Mucosa of gallbladder (tissue), 1 donor: ENCODE measurements at places on chromosomes 1 and 21.

- DNase-seq, result no peak
Measured at GRCh38 chr1:74933500-74933899, 200.5 kb downstream of the TYW3 start.

DNA sequence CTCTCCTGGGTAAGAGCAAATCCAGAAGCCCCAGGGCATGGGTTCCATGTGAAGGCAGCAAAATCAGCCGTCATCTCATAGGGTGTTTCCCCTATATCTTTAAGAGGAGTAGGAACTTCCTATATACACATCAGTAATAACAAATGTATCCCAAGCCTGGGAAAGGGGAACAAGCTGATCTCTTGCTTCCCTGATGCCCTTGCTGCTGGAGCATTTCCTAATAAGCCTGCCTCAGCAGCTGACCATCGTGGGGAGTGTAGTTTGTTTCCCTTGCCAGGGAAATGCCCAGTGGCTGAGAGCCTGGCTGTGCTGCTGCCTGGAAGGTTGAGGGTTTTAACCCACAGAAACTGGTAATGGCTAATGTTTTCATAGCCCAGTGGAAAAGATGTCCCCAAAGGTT, 177.0 kb downstream of the NPHP4 start:
- no peak for DNase-seq

- no peak for DNase-seq
Measured at GRCh38 chr1:7991504-7992440, 30.3 kb downstream of the PARK7 start.

DNA sequence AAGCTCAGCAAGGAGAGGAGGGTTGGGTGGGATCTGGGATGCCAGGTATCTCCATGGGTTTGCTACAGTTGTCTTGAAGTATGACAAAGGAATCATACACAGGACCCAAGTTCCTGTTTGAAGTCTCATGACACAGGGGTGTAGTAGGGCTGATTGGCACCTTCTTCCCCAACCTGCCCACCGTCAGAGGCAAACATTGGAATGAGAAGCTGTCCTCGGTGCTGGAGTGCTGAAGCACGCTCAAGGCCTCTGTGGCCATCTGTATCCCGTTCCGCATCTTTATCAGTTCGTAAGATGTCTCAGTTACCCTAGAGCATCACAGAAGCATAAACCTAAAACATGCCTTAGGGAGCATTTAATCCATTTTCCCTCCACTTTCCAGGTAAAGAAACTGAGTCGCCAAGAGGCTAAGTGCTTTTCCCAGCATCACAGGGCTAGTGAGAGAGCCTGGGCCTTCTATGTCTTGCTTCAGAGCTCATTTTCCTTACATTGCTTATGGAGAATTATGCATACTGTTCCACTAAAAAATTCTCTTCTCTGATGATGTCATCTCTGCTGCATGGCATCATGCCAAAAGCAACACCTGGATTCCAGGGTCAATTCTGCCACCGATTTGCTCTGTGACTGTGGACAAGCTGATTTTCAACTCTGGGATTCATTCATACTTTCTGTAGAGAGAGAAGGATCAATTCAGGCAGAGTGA, 34.2 kb downstream of the VWA5B1 start:
- DNase-seq, result no peak
